Occipital lobe (tissue), 3 donors: ENCODE measurements at places on chromosomes 6 and 20.

DNA sequence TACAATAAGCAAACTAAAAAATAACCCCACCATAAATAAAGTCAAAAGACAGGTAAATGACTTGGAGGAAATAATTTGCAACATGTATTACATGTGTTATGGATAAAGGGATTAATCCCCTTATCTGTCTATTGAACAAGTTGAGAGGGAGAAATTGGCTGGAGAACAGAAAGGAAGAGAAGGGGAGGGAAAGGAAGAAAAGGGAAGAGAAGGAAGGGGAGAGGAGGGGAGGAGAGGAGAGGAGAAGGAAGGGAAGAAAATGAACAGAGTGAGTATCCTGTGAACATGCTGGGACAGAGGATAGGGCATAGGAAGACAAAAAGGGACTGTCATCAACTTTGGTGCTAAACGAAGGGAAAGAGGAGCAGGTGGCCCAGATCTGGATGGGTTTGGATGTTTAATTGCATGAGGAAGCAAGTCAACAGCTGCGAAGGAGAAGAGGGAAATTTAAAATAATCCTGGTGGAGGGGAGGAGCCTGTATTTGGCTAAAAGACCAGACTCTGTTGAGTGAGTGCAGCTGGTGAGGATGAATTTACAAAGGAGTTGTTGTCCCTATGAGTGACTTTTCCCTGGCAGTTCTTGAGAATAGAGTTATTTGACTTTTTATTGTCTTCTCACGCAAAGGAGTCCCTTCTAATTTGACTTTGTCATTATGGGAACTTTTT lies 14.2 kb upstream of the SHLD1 start:
- no peak for DNase-seq

DNA sequence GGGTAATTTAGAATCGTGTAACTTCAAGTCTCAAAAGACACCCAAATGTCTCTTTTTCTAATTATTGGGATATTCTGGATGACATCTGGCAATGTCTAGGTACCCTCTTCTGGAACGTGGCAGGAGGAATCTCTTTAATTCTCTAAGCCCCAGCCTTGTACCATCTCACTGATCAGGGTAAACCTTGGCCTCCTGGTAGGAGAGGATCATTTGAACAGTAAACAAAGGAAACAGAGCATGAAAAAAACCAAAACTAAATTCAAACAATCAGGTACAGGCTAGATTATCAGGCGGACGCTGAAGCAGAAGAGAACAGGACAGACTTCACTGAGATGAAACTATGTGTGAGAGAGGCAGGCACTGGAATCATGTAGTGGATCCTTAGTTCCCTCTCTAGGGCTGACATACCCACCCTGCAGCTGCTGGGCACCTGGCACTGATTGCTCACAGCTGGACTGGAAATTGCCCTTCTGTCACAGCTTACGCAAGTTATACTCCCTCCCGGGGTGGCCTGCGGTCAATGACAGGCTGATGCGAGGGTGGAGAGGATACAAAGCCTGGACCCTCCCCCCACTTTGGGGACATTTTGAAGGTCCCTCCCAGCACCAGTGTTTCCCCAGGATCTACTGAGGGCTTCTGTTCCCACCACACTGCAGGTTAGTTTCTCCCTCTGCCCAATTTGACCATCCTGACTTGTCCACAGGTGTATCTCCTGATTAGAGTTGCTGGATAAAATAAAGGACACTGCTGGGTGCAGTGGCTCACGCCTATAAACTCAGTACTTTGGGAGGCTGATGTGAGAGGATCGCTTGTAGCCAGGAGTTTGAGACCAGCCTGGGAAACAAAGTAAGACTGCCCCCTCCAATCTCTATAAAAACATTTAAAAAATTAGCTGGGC lies 20.6 kb upstream of the ZBTB24 start:
- no peak for DNase-seq

DNA sequence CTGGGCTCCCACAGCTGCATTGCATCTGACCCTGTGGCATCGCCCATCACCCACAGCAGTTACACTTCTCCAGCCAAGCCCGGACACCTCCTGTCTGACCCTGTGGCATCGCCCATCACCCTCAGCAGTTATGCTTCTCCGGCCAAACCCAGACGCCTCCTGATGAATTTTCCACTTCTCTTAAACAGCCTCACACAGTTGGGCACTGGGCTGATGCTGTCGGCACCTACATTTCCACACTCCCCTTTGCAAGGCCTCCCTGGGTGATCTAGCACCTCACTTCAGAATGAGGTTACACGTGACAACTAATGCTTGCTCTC lies 175.2 kb upstream of the ARID1B start:
- no peak for DNase-seq

DNA sequence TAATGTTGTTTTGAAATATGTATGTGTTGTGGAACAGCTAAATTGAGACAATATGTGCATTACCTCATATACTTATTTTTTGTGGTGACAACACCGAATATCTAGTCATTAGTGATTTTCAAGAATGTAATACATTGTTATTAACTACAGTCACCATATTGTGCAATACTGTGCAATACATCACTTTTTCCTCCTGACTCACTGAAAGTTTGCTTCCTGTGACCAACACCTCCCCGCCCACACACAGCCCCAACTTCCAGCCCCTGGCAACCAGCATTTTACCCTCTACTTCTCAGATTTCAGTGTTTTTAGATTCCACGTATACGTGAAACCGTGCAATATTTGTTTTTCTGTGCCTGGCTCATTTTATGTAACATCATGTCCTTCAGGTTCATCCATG lies 627.9 kb downstream of the PRKN start:
- no peak for DNase-seq

- DNase-seq, result no peak
These were observed 22.5 kb upstream of the C6orf58 start for GRCh38 chr6:127554435-127555006.

DNA sequence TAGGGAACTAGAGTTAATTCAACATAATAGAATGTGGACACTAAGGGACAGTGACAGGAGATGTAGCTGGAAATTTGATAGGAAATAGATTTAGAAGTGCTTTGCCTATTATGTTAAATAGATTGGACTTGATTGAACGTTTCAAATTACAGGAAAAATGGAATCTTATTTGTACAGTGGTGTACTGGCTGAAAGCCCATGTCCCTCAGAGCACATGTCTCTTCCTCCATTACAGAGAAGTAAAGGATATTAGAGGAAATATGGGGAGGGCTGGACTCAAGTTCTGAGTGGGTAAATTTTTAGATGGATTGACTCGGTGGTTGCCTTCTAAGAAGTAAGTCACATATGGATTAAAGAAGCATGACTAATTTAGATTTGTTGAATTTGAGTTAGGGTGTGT lies 11.4 kb downstream of the PKIB start:
- DNase-seq, result no peak

GRCh38 chr6:117547688-117548621 lies 54.4 kb downstream of the GOPC start:
- peak; percentile 40 for DNase-seq

DNA sequence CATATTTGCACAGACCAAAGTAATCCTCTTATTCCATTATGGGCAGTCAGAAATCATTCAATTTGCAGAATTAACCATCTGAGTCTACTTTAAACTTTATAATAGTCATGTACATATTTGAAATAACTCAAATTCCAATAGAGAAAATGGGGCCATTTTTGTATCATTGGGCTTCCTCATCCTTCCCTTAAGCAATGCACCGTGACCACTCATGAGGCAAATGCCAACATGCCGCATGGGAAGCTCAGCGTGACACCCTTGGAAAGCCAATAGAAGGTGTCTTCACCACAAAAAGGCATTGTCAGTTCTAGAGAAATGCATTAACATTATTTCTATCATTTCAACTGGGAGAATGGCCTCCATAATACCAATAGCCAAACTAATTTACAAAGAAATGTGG lies 38.5 kb downstream of the SIM1 start:
- DNase-seq, result no peak

DNA sequence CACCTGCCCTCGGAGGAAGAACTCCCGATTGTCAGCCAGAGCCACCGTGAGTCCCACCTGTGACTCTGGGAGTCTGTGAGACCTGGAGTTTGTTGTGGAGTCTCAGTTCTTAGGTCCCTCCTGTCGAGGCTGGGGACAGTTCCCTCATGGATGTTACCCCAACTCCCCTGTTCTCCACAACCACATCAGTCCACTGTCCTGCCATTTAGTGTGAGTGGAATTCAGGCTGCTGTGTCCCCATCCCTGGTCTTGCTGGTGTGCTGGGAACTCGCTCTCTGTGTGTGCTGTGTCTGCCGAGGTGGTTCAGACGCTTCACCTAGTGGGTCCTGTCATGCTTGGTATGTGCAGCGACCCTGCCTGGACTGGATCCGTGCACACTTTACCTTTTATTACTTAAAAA lies 163.2 kb downstream of the DTNBP1 start:
- no peak for DNase-seq

GRCh38 chr20:57648878-57649616 lies 28.8 kb upstream of the ZBP1 start:
- DNase-seq, result no peak

GRCh38 chr6:122184401-122184827 lies 215.0 kb upstream of the HSF2 start:
- no peak for DNase-seq
